Left cardiac atrium (tissue), 4 donors: ENCODE measurements at places on chromosomes 7 and 10. TPM values are rescaled to one million over a fixed set of nuclear protein-coding genes. Genes with fewer than 3 reads are reported as not detected.

LIPK gene
- not detected for total RNA-seq

LHFPL3 gene
- not detected for total RNA-seq

DNA sequence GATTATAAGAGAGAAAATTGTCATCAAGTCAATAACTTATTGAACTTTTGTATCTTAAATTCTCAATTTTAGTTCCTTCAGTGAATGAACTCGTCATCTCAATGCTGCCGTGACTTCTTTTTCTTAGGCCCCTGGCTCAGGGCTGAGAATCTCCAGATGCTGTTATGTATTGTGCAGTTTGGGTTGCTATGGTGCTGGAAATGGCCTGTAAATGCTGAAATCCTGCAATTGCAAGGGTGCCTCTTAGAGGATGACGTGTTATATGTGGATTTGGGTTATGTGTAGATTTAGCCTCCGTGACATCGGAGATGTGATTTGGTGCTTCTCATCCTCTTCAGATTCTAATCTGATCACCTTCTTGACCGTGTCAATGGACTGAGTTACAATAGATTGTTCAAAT is 55.7 kb upstream of the ZRANB1 start:
- DNase-seq = no peak

GRCh38 chr7:44473295-44473694 is 17.2 kb downstream of the NUDCD3 start:
- DNase-seq = no peak

GRCh38 chr10:29926693-29927048 is 132.7 kb downstream of the JCAD start:
- no peak for DNase-seq

- DNase-seq = no peak
Observed at GRCh38 chr7:64875258-64875657, 27.8 kb upstream of the ZNF273 start.

DNA sequence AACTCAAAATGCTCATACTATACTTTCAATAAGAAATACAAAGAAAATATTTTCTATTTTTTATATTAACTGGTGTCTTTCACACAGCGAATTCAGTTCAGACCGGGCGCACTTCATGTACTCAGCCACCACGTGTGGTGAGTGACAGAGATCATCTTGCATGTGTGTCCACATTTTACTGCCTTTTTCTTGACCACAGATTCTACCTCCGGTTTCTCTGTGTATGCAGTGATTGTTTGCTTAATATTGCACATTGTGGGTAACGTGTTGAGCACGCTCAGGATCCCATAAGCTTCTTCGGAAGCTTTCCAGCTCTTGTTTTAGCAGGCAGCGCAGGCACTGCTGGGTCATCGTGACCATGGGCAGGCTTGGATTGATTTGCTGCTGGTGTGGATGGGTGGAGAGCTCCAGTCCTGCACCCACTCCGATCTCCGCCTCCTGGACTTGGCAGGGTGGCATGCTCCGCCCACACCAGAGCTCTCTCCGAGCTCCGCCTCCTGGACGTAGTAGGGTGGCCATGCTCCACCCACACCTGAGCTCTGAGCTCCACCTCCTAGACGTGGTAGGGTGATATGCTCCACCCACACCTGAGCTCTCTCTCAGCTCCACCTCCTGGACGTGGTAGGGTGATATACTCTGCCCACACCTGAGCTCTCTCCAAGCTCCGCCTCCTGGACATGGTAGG is 253.3 kb downstream of the DIP2C start:
- no peak for DNase-seq

- DNase-seq = no peak
Observed at GRCh38 chr7:157831143-157831905, 494.5 kb downstream of the DNAJB6 start.
